Stimulated activated CD4-positive, alpha-beta T cell treated with anti-CD3 and anti-CD28 coated beads, Interleukin-12 subunit alpha, Interleukin-12 subunit beta, amount 100 ng/mL, for 48 hours (primary cell): ENCODE measurements at places on chromosomes 3 and 15.

GRCh38 chr3:3665961-3666640, 133.1 kb upstream of the LRRN1 start:
- DNase-seq: no peak

DNA sequence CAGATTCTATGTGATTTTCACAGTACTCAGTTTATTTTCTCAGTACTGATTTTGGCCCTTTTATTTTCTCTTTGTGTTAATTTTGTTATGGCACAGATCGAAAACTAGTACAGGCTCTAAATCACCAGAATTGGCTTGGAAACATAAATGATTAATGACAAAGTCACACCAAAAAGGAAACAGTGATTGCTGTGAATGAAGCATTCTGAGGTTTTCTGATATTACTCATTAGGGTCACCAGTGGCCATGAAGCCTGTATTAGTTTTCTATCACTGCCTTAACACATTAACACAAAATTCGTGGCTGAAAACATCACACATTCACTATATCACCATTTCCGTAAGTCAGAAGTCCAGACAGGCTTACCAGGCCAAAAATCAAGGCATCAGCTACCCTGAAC, 343.0 kb upstream of the THRB start:
- DNase-seq: no peak

DNA sequence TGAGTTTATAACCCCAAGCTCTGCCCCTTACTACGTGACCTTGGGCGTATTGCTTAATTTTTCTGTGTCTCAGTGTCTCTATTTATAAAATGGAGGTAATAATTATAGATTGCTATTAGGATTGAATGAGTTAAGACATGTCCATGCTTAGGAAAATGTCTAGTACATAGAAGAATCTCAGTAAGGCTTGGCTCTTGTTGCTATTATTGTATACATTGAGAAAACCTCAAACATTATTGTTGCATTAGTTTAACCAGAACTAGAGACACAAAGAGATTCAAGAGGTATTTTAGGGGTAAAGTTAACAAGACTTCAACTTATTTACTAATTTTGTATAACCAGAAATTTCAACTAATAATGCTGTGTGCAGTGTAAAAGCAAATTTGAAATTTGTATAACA, 66.7 kb downstream of the MEF2A start:
- no peak for DNase-seq

GRCh38 chr15:67038736-67039135, 26.7 kb upstream of the SMAD3 start:
- no peak for DNase-seq

- DNase-seq: no peak
Observed at GRCh38 chr3:59876533-59877062, 826.8 kb upstream of the CFAP20DC start.

GRCh38 chr3:140378571-140379340, 299.1 kb upstream of the TRIM42 start:
- no peak for DNase-seq

GRCh38 chr3:64760258-64760657, 72.5 kb upstream of the ADAMTS9 start:
- DNase-seq: no peak

GRCh38 chr3:127702151-127702578, 29.4 kb downstream of the ABTB1 start:
- DNase-seq: no peak

DNA sequence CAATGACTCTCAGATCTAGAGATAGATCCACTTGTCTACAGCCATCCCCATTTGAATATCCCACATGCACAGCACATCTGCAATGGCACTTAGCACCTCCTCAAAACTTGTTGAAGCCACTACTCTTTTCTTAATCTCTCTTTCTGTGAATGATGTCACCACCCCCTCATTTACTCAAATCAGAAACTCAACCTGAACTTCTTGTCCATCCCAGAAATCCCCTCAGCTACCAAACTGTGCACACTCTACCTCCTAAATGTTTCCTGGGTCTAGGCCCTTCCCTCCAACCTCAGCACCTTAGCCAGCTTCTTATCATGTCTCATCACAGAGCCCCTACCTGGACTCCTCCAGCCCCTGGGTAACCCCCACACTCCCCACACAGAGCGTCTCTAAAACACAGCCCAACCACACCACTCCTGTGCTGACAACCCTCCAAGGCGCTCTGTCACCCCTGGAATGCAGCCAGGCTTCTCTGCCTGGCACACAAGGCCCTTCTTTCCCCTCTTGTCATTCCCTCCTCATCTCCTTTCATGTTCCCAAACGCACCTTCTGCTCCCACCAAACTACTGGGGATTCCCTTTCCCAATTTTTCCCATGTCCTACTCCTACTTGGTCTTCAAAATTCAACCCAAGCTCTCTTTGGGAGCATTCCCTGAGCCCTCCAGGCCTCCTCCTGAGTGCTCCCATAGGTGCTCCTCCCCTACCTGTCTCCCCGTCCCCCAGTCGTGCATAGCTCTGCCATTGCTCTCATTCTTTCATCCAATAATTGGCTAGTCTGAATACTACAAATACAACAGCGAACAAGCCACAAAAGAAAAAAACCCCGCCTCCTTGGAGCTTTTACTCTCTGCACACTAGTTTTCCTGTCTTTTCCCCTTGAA, 39.8 kb upstream of the ZBTB38 start:
- DNase-seq: no peak

- DNase-seq: no peak
Observed at GRCh38 chr3:124526601-124527000, 203.7 kb upstream of the UMPS start.

DNA sequence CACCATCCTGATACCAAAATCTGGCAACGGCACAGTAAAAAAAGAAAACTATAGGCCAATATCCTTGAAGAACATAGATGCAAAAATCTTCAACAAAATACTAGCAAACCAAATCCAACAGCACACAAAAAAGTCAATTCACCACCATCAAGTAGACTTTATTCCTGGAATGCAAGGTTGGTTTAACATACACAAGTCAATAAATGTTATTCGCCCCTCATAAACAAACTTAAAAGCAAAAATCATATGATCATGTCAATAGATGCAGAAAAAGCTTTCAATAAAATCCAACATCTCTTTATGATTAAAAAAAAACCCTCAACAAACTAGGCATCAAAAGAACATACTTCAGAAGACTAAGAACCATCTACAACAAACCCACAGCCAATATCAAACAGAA, 252.9 kb downstream of the UACA start:
- no peak for DNase-seq

DNA sequence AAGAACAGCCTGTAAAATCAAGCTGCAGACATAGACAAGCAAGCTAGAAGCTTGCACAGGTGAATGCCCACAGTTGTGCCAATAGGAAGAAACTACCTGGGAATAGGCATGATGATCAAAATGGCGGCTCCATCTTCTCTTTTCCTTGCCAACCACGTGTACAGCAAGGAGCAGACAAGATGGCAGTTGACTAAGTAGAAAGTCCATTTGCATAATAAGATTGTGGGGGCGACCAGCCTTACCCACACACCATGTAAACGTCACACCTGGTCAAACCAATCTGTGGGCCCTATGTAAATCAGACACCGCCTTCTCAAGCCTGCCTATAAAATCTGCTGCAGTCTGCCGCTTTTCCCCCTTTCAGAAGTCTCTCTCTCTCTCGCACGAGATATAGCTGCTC, 25.1 kb upstream of the ANKRD34C start:
- DNase-seq: no peak

DNA sequence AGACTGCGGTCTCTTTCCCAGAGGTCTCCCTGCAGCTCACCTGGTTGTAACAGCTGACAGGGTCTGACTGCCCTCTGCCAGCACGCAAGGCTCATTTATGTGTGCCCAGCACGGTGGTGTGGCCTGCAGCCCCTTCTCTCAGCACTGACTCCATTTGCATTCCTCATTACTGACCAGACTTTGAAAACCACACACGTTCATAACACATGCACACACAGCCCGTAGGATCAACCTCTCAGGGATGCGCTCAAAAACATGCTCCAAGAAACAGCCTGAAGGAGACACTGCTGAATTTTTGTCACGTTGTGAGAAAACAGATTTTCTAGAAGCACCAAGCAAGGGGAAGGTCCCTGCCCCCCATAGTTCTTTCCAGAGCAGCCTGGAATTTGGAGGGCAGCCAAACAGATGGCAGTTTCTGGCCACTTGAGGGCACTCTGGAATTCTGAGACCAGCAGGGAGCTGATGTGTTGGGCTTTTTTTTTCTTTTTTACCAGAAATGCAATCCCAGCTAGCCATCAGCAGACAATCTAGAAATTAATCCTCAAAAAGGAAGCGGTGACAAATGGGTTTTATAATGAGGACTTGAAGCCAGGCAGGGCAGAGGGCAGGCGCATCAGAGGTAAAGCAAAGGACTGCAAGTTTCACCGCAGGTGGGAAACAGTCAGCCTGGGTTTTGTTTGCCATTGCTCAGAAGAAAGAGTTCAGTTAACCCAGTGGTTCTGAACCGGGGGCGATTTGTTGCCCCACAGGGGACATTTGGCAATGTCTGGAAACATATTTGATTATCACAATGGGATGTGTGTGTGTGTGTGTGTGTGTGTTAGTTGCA, 170.5 kb upstream of the PROK2 start:
- DNase-seq: peak; percentile 28

GRCh38 chr15:54608876-54609835, 587.6 kb downstream of the RSL24D1 start:
- no peak for DNase-seq

DNA sequence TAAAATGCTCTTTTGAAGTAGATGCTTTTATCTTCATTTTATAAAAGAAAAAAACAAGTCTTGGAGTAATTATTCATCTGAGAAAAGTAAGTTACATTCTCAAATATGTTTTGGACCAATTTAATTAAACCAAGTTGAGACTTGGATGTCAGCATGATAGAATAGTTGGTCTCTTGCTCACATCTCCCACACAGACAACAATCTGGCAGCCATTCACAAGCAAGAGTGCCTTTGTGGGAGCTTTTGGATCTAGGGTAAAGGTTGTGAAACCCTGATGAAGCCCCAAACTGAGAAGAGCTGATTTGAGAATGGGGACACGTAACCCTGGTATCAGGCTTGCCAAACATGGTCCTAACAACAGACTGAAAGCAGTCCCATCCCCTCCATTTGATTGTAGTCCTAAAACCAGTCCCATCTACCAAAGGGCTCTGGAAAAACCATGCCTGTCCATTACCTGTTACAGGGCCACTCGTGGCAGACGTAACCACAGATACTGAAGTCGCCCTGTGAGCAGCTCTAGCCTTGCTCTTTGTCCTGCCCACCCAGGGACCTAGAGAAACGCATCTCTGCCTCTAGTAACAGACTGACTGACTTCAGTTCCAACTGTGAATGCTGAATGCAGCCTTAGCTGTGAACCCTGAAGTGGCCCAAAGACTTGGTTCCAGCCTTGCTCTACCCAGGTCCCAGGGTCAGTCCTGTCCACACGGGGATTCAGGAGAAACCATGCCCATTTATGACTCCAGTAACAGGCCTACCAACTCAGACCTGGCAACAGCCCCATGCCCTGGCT, 145.5 kb upstream of the SYNPR start:
- no peak for DNase-seq

DNA sequence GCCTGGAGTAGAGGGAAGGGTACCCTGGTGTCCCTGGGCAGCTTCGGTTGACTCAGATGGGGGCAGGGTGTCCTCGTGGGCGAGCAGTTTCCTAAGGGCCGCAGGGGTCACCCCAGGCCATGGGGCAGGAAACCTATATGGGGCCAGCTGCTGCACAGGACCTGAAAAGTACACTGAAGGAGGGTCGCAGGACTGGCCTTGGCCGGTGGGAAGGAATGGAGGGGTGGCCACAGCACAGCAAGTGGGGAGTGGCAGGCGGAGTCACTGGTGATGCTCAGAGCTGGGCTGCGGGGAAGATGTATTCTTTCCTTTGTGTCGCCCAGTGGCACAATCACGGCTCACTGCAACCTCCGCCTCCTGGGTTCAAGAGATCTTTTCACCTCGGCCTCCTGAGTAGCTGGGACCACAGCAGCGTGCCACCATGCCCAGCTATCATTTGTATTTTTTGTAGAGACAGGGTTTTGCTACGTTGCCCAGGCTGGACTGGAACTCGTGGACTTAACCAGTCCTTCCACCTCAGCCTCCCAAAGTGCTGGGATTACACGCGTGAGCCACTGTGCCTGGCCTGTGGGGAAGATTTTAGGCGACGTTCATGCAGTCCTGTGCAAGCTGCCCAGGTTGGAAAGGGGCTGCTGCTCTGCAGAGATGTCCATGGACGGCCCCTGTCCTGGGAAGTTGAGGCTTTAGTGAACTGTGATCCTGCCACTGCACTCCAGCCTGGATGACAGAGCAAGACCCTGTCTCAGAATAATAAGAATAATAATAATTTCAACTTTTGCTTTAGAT, 57.2 kb downstream of the EFCAB12 start:
- no peak for DNase-seq

DNA sequence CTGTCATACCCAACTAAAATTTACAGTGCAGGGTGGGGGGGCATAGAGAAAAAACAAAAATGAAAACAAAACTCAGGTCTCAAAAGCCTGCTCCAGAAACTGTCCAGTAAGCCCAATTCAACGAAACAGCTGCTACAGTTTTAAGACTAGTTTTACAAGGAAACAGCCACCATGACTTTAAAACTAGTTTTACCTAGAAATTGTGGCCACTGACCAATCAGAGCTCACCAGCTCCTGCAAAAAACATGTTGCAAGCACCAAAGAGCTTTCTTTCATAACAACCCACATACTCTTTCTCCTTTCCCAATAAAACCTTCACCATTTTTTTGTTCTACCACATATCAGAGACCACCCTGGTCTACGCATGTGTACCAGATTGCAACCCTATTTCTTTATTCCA, 7.3 kb upstream of the CFAP91 start:
- no peak for DNase-seq

DNA sequence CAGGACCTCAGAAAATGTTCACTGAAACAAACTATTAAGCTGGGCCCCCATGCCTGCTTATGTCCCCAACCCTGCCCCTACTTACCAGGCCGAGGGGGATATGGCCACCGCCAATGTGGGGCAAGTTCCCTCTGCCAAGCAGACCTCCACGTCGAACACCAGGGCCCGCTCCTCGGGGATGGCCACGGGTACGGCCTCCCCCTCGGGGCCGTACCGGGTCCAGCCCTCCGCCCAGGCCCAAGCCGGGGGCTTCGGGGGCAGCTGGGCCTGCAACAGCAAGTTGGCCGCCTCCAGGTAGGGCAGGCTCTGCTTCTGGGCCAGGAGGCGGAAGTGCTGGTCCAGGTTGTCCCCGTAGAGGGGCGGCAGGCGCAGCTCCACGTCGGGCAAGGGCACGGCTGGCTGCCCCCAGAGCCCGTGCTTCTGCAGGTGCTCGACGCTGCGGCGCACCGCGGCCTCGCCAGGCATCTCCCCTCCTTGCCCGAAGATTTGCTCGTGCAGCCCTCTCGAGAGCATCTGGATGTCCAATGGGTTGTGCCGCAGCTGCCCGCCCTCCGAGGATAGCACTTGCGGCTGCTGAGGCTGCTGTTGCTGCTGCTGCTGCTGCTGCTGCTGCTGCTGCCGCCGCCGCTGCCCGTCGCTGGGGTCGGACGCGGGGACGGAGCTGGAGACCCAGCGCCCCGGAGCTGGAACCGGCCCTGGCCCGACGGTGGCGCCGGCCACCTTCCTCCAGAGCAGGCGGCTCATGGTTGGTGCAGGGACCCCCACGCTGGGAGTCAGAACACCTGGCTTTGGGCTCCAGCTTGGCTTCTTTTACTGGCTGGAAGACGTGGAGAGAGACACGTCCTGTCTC, 1.4 kb downstream of the POLG start:
- no peak for DNase-seq
